ENCODE measurements at places on chromosomes 2 and 18.

GRCh38 chr2:234732404-234733092 lies 219.3 kb upstream of the SH3BP4 start:
- DNase-seq: no peak

GRCh38 chr2:72822794-72823193 lies 3.0 kb downstream of the EXOC6B start:
- no peak for DNase-seq

DNA sequence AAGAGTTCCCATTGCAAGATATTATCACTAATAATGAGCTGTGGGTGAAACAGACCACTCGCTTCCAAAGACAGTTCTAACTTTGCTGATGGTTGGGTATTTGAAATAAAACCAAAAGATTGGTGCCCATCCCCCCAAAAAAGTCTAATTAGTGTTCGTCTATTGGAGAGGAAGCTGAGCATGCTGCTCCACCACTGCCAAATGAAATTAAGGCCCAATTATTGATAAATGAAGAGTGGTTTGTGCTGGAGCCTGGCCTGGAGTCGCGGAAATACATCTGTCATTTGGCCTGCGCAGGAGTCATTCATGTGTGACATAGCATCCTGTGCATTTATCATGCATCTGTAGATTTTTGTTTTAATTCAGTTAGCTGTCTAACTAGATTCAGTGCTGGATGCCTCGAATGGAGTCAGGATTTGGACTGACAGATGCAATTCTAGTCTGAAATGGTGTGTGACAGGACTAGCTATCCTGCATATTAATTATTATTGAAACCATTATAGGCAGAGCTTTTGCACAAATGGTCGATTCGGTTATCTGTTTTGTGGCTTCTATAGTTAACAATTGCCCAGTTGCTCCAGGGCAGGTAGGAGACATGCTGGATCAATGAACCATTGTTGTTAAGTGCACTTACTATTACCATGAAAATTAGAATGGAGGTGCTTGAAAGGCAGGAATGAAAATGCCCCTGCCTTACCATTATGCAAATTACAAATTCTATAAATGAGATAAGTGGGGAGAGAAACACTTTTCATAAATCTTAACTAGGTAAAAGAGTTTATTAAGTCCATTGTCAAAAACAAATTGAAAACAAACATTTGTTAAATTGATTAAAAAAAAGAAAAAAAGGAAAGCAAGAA lies 450.4 kb upstream of the TCF4 start:
- DNase-seq: no peak

GRCh38 chr2:193743089-193743488 lies 1548.4 kb upstream of the TMEFF2 start:
- no peak for DNase-seq

- no peak for DNase-seq
Observed at GRCh38 chr18:40371673-40372072, 1583.4 kb upstream of the PIK3C3 start.

DNA sequence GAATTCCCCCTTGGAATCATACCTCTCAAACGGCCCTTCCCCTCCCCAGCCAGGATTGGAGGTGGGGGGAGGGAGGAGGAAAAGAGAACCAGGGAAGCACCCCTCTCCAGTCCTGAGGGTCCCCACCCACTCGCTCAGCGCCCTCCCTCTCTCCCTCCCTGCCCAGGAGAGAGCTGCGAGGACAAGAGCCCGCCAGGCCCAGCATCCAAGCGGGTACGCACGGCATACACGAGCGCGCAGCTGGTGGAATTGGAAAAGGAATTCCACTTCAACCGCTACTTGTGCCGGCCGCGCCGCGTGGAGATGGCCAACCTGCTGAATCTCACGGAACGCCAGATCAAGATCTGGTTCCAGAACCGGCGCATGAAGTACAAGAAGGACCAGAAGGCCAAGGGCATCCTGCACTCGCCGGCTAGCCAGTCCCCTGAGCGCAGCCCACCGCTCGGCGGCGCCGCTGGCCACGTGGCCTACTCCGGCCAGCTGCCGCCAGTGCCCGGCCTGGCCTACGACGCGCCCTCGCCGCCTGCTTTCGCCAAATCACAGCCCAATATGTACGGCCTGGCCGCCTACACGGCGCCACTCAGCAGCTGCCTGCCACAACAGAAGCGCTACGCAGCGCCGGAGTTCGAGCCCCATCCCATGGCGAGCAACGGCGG lies 14.4 kb downstream of the HOXD3 start:
- DNase-seq: no peak

DNA sequence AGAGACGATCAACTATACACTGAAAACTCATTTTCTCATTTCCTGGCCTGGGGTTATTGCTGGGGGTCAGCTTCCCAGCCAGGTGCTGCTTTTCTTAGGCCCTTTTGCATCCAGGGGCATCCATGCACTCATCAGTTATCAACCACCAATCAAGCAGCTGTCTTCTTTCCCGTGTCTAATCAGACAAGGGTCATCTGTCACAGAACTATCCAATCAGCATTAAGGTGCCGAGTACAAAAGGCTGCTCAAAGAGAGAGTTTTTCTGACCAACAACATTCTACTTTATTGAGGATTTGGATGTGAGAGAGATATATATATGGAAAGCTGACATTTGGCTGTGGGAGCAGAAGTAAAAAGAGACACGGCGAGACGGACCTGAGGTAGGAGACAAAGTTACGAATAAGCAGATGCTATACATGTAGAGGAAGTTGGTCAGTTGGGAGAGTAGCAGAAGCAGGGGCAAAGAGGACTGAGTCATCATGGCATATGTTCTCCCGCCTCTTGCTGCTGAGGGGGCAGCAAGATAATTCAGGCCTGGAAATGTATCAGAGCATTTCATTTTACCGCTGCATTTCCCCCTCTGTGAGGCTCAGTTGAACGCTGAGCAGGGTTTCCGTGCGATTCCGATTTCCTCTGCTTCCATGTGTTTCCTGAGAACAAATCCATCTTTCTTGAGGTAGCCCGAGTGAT lies 129.3 kb downstream of the NUP35 start:
- DNase-seq: no peak

- no peak for DNase-seq
Observed at GRCh38 chr2:230068651-230069055, at the start of gene SLC16A14. Gene SLC16A14, minus strand, starts transcription at chr2:230068924. Its CDS starts 9,572 bp downstream, at chr2:230059352.

- DNase-seq: no peak
Observed at GRCh38 chr2:217489145-217489960, 513.4 kb downstream of the TNS1 start.

DNA sequence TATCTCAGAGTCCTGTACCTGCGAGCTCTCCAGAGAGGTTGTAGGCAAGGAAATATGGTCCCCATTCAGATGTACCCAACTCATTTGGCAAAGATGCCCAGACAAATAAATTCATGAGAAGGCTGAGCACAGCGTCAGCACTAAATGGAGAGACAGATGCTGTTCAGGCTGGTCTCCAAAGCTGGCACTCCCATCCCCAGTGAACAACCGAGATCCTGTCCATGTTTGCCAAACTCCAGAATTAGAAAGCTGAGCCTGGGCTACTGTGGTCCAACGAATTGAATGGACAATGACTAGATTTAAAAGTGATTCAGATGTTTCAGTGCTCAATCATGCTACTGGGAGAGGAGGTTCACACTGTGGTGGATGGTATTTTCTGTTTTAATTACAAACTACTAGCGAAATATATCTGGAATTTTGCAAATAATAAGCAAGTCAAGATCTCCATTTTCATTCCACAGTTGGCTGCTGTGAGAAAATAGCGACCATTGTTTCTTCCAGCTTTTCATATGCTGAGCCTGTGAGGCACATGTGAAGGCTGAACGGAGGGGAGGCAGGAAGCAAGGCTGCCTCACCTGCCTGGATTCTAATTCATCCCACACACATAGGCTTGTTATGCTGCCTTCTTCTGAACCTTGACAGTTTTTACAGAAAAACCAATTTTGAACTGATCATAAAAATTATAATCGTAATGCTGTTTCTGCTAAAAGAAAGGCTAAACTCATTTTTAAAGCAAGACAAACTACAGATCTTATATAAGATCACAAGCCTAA lies 22.6 kb upstream of the DAPL1 start:
- DNase-seq: no peak

- DNase-seq: no peak
Observed at GRCh38 chr18:68992719-68993482, 195.0 kb downstream of the CCDC102B start.

GRCh38 chr2:28279371-28279770 lies 113.3 kb upstream of the FOSL2 start:
- DNase-seq: no peak

DNA sequence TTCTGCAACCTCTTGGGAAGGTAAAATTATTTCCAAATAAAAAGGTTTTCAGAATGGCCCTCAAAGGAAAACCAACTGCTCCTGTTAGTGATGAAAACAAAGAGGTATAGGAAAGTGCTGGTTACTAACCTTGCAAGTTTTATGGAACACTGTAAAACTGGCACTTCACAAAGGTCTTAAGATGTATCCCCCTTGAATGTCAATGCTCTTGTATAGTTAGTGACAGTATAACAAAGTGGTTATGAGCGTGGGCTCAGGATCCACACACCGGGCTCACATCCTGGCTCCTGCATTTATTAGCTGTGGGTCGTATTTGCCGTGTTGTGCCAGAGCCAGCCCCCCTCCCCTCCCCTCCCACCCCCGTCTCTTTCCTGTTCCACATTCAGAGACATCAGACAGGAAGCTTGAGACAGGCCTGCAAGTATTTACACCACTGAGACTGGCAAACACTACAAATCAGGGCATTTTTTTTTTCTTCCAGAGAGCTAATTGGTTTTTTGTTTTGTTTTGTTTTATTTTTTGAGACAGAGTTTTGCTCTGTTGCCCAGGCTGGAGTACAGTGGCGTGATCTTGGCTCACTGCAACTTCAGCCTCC lies 9.2 kb upstream of the DNPEP start:
- DNase-seq: no peak

GRCh38 chr2:80378-80777 lies 34.1 kb upstream of the FAM110C start:
- DNase-seq: no peak

DNA sequence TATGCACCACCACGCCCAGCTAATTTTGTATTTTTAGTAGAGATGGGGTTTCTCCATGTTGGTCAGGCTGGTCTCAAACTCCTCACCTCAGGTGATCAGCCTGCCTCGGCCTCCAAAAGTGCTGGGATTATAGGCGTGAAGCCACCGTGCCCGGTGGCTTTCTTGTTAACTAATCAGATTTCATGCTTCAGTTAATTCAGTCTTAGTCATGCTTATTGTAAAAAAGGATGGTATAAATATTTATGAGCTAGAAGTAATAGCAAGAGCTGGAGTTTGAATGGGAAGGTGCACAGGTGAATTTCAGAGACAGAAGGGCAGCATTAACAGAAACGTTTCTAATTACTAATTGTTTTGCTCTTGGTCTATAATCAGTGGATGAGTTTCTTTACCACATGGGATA lies 10.3 kb downstream of the GEMIN6 start:
- no peak for DNase-seq

DNA sequence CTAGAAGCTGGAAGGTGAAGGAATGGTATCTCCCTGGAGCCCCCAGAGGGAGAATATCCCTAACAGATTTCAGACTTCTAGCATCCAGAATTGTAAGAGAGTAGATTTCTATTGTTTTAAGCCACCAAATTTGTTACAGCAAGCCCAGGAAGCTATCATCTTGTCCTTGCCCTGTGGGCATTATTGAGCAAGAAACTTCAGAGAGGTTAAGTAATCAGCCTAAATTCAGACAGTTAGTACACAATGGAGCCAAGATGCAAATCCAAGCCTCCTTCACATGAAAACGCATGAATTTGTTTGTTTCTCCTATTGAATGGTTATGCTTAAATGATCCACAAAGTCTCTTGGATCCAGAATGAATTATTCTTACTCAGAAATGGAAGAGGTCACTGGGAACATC lies 55.2 kb upstream of the TRIB2 start:
- DNase-seq: no peak

GRCh38 chr18:55349685-55350084 lies 238.3 kb downstream of the TCF4 start:
- no peak for DNase-seq

GRCh38 chr2:118832791-118833715 lies 14.4 kb downstream of the EN1 start:
- no peak for DNase-seq

GRCh38 chr2:134183679-134184078 lies 70.2 kb upstream of the MGAT5 start:
- DNase-seq: no peak

DNA sequence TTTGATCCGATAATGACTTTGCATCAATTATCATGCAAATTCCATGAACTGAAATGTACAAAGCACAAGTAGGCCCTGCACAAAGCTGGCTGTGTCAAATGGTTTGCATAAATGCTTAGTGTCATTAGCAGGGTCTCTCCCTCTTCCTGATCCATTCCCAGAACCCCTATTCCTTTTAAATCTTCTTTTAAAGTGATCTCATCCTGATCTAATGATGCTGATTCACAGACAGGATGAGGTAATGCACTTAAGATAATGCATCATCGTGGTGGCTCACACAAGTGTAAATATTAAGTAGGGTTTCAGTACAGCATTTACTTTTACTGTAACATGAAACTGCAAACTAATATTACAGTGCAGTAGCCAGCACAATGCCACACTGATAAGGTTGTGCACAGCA lies 304.8 kb upstream of the SOX11 start:
- no peak for DNase-seq

- DNase-seq: no peak
Observed at GRCh38 chr2:74393525-74393924, 13.4 kb upstream of the DCTN1 start.

DNA sequence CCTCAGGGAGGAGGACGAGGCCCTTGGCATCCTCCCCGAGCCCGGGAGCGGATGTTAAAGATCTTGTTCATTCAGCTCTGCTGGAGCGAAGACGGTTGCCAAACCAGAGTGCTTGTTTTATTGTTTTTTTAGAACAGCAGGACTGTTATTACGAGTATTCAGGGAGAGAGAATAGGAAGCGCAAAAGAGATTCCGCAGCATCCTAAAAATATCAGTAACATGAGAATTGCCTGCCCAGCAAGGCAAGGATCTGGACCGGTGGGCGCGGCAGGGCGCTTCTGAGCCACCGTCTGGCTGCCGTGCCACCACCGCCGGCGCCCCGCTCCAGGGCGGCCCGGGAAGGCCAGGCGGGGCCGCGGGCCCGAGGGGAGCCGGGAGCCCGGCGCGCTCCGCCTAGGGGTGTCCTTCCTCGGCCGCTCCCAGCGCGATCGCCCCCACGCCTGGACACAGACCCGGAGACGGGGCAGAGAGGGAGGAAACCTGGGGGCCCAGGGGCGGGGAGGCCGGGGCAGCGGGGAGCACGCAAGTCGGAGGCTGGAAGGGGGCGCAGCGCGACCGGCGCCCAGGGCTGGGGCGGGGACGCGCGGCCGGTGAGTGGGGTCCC lies 843 bp downstream of the CYS1 start:
- no peak for DNase-seq

- no peak for DNase-seq
Observed at GRCh38 chr18:32056613-32057358, 34.9 kb upstream of the RNF138 start.

All from stimulated activated CD4-positive, alpha-beta T cell treated with anti-CD3 and anti-CD28 coated beads, Interleukin-2, amount 100 ng/mL, for 4 hours (primary cell).